ENCODE measurements at places on chromosomes 5 and 9.

DNA sequence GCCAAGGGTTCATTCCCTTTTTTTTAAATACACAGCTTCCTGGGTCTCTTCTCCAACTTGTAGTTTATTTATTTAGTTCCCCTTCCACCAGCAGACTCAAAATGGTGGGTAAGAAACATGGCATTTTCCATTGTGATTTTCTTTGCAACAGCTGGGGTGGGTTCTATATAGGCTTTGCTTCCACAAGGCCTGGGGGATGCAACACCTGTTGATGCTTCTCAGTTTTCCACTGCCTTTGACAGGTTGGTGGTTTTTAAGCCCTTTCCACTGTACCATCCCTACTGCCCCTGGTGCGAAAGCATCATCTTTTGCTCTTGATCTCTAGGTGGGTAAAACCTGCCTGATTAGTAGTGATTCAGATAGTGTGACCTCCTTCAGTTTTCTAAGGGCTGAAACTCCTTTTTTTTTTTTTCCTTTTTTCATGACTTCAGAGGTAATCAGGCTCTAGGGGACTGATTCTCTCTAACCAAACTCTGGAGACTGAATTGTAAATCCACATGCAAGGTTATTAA lies 8.5 kb downstream of the KDM3B start:
- no peak for DNase-seq

GRCh38 chr9:88007291-88007650 lies 32.9 kb upstream of the CDK20 start:
- DNase-seq, result no peak

- no peak for DNase-seq
Measured at GRCh38 chr9:131885144-131885609, 145.3 kb upstream of the RAPGEF1 start.

DNA sequence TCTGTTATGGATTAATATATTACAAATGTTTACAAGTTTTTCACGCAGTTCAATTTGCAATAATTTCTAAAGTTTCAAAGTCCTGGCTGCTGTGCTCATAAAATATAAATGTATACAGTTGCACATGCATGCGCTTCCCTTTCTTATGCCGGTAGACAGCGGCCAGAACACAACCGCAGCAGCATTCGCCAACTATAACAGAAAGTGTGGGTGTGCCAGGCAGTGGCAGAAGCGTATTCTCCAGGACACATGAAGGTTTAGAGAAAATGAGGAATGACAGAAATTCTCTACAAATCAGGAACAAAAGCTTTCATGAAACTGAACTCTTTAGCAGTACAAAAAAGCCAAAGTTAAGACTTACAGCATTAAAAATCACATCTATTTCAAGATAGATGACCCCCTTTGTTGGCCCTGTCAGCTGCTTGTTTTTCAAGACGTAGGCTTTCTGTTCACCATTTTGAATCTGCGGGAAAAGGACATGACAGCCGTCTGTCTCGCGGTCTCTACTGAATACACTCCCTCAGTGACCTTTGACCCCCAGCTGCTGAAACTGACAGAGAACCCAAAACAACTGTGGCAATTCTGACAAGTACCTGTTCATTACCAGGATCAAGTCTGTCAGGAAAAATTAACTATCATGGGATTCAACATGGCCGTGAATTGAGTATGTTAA lies 252.2 kb downstream of the SLF1 start:
- no peak for DNase-seq

DNA sequence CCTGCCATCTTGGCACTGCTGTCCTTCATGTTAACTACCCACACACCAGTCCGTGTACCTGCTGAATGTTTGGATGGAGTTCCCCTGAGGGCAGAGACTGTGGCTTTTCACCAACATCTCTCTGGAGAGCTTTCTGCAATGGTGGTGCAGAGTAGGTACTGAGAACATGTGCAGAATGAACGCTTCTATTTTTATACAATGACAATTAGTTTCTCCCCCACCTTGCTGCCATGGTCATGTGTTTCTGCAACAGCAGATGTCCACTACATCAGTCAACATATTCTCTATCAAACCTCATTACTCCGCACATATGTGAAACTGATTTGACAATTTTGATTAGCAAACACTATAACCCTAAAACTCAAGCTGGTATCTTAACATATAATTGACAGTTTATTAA lies 14.5 kb downstream of the PTCH1 start:
- no peak for DNase-seq

DNA sequence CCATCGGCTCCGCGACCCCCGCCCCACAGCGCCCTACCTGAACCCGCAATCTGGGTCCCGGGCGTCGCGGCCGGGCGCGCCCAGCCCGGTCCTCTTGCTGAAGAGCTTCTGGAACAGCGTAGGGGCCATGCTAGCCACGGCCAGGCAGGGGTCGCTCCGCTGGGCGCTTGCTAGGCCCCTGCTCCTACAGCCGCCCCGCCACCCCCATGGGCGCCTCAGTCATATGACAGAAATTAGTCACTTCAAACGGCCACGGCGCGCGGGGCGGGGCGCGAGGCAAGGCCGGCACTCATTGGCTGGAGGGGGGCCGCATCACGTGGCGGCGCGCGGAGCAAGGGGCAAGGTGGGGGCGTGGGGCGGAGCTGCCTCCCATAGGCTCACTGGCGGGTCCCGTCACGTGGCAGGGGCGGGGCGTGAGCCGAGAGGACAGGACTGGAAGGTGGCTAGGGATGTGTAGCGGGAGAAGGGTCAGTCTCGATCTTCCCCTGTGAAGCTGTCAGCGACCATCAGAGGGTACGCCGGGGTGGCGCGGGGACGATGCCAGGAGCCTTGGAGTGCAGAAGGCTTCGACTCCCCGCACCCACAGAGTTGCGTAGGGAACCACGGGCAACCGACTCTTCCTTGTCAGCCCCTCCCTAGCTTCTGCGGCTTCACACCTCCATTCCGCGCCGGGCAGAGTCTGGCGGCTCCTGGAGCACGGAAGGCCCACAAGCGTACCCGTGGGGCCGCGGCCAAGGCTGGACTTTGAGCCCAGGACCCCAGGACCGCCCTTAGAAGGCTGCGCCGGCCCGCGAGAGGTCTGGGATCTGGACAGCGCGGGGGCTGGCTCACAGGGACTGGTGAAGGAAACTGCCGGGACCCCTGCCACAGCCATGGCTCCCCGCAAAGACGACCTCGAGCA lies at the start of gene FNIP1:
Gene FNIP1 (minus strand): TSS at position 225 of the 901 bp plus-strand sequence. CDS start 96 bp downstream, at position 129.
- DNase-seq, result peak; percentile 96

GRCh38 chr9:15873573-15874177 lies 320.8 kb downstream of the CCDC171 start:
- DNase-seq, result no peak

- DNase-seq, result no peak
Measured at GRCh38 chr9:107710546-107710945, 221.0 kb upstream of the KLF4 start.

GRCh38 chr9:4413856-4414255 lies 76.4 kb upstream of the SLC1A1 start:
- DNase-seq, result no peak

DNA sequence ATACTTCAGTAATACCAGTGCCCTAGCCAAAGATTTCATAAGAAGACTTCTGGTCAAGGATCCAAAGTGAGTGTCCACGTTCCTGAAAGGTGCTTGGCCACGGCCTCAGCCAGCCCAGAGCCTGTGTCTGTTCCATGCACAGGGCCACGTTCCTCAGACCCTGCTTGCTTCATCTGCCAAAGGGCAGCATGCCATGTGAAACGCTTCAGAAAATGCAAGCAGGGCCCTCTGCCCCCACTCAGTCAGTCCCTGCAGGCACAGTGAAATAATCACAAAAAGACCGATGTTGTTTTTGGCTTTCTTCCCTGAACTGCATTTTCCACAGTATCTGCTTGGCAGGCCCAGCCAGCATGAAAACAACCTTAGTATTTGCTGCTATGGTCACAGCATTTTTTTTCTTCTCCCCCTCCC lies 85.5 kb upstream of the CTSL start:
- no peak for DNase-seq

- DNase-seq, result no peak
Measured at GRCh38 chr5:122697191-122697590, 77.7 kb upstream of the SNX2 start.

GRCh38 chr5:112004867-112005622 lies 248.1 kb upstream of the NREP start:
- no peak for DNase-seq

- DNase-seq, result no peak
Measured at GRCh38 chr5:90865180-90865579, 306.6 kb downstream of the ADGRV1 start.

DNA sequence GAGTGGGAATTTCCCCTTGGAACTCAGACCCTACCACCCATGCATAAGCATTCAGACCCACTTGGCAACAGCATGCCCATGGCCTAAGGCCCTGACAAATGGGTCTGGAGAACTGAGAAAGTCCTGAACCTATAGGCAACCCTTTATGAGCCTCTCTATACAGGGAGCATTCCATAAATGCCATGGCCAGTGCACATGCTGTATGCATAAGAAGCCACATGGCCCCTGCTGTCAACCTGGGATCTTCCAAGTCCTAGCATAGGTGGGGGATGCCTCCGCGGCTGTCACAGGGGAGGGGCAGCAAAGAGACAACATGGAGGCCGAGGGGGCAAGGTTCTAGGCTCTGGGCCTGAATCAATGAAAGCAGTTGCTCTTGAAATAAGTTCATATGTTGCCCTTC lies 8.2 kb upstream of the NIPAL4 start:
- DNase-seq, result no peak

- DNase-seq, result no peak
Measured at GRCh38 chr9:79000230-79001002, 571.3 kb upstream of the TLE4 start.

GRCh38 chr5:119954106-119954505 lies 324.7 kb downstream of the FAM170A start:
- no peak for DNase-seq

DNA sequence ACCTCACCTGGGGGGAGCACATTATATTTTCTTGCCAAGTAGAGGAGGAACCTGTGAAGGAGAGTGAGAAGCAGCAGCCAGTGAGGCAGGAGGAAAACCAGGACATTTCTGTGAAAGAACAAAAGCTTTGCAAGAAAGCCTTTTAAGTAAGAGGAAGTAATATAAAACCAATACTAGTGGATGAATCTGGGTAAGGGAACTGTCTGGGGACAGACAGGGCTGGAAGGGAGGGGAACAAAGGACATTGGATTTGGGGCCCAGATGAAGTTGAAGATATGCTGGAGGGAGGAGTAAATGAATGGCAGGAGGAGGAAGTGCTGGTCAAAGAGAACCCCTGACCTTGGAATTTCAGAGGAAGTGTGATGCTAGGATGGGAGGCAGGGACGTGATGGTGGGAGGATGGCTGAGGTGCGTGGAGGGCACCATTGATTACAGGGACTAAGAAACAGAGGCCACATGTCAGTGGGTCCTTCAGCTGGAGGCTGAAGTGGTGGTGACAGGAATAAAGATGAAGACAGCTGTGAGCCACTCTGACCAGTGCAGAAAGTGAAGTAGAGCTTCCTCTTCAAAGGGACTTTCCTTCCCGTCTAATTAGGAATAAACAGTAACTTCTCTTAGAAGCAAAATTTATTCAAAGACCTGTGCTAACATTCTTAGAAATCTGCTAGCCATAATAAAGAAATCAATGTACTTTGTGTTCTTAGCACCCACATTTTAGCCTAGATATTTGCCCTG lies 43.5 kb upstream of the FABP6 start:
- DNase-seq, result no peak

- DNase-seq, result no peak
Measured at GRCh38 chr9:130661451-130662098, 2.8 kb upstream of the PRDM12 start.

GRCh38 chr5:149445739-149446369 lies 66.8 kb upstream of the IL17B start:
- DNase-seq, result no peak

GRCh38 chr5:10355071-10355889 lies 1.8 kb downstream of the MARCHF6 start:
- no peak for DNase-seq

GRCh38 chr5:9094582-9094981 lies 451.3 kb downstream of the SEMA5A start:
- no peak for DNase-seq

DNA sequence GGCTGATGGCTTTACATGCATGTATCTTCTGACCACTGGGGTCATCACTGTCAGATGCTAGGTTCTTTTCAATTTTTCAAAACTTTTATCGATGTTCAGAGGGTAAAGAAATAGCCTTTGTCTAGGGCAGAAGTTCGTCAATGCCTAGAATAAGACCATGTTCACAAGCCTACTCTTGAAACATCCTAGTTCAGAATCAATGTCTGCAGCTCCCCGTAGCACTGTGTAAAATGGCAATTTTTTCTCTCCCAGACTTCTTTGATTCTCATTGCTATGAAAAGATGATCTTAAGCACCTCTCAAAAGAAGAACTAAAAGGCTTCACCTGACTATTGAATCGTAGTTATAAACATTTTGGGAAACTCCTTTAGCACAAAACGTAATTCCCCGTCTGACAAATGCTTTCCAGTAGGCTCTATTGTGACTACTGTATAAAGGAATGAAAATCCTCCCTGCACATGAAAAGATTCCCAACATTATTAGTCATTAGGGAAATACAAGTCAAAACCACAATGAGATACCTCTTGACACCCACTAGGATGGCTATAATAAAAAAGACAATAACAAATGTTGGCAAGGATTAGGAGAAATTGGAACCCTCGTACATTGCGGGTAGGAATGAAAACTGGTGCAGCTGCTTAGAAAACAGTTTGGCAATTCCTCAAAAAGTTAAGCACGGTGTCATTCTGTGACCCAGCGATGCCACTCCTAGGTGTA lies 263.5 kb downstream of the ARHGAP26 start:
- no peak for DNase-seq

- DNase-seq, result no peak
Measured at GRCh38 chr9:109918339-109919163, 138.6 kb downstream of the PALM2AKAP2 start.

- no peak for DNase-seq
Measured at GRCh38 chr9:137366445-137366810, 56.5 kb downstream of the EXD3 start.

GRCh38 chr5:133943475-133943817 lies 25.0 kb downstream of the C5orf15 start:
- DNase-seq, result no peak

GRCh38 chr5:170302653-170303501 lies 5.3 kb upstream of the LCP2 start:
- DNase-seq, result peak; percentile 62

DNA sequence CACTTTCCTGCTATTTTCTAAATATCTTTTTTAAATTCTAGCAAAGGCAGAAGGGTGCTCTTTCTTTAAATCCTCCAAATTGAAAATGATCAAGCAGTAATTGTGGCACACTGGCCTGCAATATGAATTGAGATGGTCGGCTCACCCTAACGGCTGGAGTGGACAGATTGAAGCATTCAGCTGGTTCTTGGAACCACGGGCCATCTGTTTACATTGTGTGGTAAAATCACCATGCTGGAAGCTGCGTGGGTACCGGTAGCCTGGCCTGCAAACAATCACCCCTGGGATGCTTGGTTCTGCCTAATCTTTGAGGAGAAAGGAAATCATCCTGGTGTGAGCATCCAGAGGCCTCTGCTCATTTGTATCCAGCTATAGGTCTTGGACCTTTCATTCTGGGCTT lies 289.3 kb downstream of the ZNF608 start:
- DNase-seq, result no peak

- DNase-seq, result no peak
Measured at GRCh38 chr5:71483355-71483754, 27.9 kb downstream of the BDP1 start.

Measured in stimulated activated CD8-positive, alpha-beta memory T cell treated with anti-CD3 and anti-CD28 coated beads, Interleukin-15, amount 100 ng/mL, for 4 hours (primary cell).